ENCODE measurements at places on chromosomes 11 and 22.

GRCh38 chr11:32231909-32232493 lies 141.1 kb downstream of the RCN1 start:
- no peak for DNase-seq

DNA sequence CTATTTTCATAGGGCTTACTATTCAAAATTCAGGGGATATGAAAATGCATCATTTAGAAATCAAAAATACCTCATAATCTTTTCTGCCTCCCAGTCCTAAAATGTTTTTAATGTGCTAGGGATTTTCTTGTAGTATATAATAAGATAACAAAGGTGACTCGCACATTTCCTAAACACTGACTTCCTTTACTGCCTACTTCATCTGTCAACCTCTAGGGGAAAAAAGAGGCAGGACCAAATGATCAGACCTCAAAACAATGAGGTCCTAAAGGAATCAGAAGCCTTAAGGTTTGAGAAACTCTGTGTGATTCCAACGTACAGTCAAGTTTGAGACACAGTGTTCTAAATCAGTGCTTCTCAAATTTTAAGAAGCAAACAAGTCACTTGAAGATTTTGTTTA lies 56.1 kb upstream of the POU2AF2 start:
- no peak for DNase-seq

DNA sequence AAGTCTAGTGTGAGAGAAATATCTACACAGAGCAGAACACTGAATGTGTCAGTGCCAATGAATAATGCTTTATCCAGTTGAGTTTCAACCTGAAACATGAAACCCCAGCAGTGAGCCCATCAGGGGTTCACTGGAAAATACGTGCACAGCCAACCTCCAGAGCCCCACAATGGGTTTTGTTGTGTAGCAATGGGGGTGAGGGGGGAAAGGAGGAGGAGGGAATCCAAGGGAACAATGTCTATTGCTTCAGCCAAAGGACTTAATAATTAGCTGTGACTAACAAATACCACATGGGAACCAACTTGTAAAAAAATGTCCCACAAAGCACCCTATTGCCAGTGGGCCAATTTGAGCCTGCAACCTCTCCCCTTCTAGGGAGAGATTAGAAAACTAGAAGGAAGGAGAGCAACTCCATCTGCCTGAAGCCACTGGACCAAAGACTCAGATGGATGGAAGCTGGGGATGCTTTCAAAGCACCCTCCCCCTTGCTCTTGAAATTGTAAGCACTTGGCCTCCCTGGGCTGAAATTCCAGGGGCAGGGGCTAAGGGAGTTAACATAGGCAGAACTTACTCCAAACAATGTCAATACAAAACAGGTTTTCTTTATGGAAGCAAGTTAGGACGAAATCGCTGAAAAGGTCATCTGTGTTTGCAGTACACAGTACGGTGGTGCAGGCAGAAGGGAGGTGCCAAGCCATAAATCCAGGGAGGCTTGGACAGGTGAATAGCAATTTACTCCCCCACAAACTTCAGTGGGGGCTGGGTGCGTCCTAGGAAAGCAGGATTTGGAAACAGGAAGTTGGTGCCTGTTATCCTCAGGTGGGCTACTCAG lies 99.8 kb downstream of the ARL14EP start:
- no peak for DNase-seq

DNA sequence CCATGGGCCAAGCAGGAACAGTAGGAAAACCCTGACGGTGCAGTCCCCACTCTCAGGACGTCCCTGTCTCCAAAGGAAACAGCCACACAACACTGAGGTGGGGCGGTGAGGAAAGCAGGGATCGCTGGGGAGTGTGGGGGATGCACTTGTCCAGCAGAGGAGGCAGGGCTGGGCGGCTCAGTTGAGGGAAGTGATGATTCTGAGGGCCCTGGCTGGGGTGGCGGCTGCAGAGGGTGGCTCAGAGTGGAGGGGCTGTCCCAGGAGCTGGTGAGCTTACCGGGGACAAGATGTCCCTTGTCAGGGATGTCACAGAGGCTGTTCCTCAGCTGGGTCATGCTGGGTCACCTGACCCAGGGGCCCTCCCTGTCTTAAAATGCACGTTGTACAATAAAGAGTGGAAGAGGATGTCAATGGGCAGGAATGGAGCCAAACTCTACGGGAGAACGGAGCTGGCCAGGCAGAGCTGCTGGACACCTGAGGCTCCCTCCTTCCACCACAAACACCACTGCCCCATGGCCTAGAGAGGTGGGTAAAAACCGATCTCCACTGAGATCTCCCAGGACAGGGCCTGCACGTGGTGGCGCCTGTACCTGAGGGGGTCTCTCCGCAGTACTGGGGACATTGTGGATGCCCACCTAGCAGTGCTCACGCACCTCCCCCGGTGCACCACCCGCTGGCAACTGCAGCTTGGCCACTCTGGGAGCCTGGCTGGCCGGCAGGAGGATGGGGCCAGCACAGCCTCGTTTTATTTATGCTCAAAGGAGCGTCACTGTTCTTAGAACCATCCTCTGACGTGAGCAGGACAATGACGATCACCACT lies 9.7 kb upstream of the EFCAB6 start:
- no peak for DNase-seq

DNA sequence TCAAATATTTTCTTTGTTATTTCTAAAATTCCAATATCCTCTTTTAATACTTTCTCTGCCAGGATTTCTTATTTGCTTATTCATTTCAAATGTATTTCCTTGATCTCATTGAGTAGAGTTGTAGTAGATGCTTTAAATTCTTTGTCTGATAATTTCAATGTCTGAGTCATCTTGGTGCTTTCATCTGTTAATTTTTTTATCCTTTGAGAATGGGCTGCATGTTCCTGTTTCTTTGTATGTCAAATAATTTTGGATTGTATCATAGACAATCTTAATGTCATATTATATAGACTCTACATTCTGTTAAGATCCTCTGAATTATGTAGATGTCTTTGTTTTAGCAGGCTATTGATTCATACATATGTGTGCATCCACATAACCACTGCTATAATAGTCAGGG lies 57.5 kb downstream of the MYEOV start:
- DNase-seq: no peak

DNA sequence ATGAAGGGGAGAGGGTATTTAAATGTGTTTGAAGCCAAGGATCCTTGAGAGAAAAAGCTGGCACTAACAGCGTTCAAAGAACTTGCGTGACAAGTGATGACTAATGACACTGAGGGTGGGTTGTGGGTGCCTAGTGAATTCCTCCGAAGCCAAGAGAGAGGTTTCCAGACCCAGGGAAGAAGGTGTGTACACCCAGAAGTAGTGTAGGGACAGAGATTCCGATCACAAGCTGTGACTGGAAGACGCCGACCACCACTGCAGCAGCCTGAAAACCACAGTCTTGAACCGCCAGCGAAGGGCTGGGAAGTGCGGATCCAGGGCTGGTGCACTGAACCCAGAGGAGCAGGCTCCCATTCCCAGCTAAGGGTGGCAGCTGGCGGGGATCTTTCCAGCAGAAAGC lies 9.5 kb downstream of the PPARA start:
- DNase-seq: no peak

DNA sequence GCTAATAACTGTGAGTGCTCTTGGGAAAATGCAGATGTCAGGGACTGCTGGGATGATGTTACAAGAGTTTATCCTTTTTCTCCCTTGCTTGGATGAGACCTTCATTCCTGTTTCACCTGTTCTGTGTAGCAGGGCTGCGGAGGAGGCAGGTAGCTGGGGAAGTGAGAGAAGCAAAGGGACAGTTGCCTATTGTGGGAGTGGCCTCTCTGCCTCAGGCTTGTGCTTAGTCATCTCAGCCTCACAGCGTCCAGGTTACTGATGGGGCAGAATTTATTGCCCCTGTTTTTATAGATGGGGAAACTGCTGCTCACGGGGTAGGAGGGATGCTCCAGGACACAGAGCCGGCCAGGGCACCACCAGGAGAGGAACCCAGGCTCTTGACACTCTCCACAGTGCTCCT lies 1.7 kb downstream of the STX3 start:
- DNase-seq: no peak

GRCh38 chr11:79417069-79417920 lies 23.5 kb downstream of the TENM4 start:
- DNase-seq: no peak

DNA sequence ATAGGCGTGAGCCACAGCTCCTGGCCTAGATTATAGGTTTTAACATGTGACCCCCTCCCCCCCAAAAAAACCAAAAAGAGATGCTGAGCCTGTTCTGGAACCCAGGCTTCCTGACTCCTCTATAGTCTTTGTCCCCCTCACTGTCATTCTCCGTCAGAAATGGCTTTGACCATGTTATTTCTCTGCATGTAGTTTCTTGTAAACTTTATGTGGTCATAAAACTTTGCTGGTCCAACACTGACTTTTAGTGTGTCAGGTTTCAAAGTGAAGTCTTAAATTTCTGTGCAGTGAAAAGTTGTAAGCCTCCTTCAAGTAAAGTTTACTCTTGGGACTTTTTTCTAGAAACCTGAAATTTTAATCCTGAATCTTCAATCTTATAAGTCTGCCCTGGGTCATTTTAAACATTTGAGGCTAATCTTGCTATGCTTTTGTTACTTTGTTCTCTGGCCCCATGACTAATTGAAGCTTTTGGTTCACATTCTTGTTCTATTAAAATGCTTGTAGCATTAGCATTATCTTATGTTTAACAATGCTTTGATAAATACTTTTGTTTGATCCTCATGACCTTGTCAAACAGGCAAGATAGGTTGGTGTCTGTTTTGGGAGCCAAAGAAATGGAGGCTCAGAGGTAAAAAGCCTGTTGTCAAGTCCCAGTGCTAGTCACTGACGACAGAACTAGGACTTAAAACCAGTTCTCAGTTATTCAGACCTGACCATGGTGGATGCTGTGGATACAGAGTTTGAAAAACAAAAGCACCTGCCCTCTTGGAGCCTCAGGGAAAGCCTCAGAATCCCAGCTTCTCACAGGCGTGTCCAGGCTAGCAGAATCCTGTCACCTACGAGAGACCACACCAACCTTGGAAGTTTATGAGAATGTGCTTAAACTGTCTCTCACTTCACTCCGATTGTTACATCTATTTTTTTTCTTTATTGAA lies 87.7 kb upstream of the HORMAD2 start:
- DNase-seq: no peak

DNA sequence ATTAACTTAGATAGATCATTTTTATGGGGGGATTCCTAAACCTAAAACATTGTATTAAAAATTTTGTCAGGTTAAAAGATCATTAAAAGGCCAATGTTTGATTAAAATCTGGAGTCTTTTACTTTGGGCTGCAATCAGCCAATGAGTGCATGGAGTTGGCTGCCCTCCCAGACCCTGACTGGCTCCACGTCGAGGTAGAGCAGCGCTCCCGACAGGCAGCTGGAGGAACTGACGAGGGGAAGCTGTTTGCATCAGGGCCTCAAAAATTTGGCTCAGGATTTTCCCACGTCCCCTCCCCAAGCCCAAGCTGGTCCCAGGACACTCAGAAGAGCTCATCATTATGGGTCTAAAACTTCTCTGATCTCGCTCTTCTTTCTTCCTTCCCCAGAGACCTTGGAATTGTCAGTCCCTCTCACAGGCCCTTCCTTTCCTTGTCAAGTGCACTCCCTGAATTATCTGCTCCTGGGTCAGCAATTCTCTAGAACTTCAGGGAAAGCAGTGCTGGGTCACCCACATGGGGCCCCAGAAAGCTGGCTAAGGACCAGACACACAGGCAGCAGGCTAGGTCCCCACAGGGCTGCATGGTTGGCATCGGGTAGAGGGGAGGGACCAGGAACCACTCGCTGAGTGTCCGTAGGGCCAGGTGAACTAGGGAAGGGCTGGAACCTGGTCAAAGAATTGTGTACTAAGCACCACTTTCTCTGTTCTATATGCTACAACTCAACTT lies 119.6 kb upstream of the IGLL5 start:
- no peak for DNase-seq

DNA sequence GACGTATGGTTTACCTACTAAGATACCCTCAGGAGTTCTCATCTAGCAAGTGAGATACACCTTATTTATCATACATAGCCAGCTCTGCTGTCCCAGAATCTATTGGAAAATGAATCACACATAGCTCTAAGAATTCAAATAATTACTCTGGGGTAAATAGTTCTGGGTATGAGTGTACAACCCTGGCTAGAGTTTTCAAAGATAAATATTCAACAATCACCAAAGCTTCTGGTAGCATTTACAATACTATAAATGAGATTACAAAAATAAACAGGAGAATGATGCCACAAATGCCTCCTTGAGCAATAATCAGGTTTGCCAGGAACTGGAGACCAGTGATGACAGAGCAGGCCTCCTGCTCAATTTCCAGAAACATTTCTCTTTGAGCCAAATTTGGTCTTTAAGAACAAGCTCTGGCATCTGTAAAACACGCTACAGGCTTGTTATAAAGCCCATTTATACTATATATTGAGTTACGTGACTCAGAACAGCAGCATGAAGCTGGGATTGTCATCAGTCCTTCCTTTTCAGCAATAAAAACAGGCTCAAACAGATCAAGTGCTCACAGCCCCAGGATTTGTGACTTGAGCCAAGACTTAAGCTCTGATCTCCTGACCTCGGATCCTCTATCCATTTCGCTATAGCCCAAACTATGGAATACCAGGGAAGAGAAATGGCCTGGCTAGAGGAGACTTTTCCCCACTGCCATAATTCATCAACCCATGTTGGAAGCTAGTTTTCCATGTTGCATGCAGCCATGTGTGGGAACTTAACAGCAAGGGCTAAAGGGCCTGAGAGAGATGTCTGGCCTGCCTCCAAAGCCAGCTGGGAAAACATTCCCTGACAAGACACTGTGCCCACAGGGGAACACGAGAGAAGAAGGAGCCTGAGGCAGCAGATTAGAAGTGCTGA lies 19.7 kb downstream of the RAB30 start:
- no peak for DNase-seq

DNA sequence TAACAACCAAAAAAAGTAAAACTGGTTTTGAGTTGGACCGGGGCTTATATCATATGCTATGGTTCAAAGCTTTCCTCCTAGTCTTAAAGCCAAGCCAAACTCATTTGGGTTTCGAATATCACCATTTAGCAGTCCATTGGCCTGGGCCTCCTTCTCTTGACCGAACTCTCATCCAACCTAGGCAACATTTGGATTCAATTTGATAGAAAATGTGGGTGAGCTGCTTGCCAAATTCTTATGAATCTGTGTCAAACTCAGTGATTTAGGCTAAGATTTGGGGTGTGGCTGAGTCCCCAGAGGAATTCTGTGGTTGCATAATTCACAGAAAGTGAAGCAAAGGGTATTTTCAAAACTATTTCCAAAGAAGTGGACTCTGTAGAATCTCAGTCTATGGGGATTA lies 83.7 kb downstream of the BLID start:
- DNase-seq: no peak

- DNase-seq: no peak
Measured at GRCh38 chr11:64428693-64429092, 69.7 kb downstream of the RPS6KA4 start.

DNA sequence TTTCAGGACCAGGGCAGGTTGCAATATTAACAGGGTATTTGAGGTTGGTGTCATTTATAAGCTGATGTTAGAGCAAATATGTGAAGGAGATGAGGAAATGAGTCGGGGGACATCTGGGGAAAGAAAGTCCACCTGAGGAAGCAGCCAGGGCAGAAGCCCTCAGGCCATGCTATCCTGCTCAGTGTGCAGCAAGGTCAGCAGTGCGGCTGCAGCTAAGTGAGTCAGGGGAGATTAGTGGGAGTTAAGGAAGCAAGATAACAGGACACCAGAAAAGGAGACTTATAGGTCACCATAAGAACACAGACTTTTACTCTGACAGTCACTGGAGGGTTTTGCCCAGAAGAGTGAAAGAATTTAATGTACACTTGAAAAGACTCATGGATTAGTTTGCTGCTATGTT lies 468.9 kb downstream of the NTM start:
- DNase-seq: no peak

GRCh38 chr11:68076371-68077042 lies 37.7 kb downstream of the TCIRG1 start:
- DNase-seq: no peak
